ENCODE measurements at places on chromosomes 5 and 9. TPM values are rescaled to one million over a fixed set of nuclear protein-coding genes. Genes with fewer than 3 reads are reported as not detected.

DNA sequence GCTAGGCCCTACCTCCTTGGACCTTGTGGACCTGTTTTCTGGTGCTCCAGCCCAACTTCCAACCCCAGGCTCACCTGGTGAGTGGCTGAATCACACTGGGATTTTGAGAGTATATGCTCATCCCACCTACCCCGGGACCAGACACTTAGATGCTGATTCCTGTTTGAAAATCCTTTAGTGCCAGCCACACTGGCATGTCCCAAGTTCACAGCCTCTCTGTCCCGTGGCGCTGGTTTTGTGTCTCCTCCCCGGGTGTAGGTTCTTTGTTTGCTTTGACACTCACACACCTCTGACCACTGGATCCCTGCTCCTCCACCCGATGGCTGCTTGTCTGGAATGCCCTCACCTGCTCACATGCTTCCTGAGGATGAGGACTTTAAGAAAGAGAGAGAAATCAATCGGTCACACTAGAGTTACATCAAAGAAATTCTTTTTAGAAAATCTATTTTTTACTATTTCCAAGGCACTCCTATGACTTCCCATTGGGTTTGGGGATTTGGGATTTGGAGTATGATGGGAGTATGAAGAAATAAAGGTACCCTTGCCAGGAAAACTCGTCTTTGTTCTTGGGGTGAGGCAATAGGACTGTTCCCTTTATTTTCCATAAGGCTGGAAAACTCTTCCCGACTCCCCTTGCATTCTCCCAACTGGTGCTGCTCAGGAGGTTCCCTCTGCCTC lies 7.3 kb upstream of the SLC25A48 start:
- no peak overlapping the region for H3K27ac ChIP-seq
- H3K4me3 ChIP-seq = no peak overlapping the region
- DNase-seq = no peak
- H3K36me3 ChIP-seq = no peaks in the 10 kb centered on the region
- peaks cover 29% of the 10 kb centered on the region for H3K27me3 ChIP-seq

- peaks cover 28% of the 10 kb centered on the region for H3K4me1 ChIP-seq
- no peak overlapping the region for H3K4me3 ChIP-seq
- DNase-seq = no peak
- no peaks in the 10 kb centered on the region for H3K27me3 ChIP-seq
These were observed 21.3 kb upstream of the LMNB1 start for GRCh38 chr5:126755593-126755992.

DNA sequence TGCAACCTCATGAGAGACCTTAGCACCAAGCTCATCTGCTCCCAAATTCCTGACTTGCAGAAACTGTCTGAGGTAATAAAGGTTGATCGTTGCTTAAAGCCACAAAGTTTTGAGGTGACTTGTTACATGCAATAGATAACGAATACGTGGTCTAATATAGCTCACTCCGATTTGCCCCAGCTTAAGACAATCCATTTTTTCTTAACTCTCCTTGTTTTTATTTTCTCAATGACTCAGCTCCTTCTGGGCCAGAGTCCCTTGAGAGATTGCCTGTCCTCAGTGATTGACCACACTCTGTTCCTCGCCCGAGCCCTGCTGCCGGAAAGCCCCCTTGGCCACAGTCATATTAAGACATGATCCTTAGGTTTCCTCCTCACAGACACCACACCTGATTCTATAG lies 63.7 kb upstream of the FANCC start:
- peaks cover 11% of the 10 kb centered on the region for H3K27me3 ChIP-seq
- no peak overlapping the region for H3K4me3 ChIP-seq
- H3K4me1 ChIP-seq = peaks cover 4% of the 10 kb centered on the region

- no peak overlapping the region for H3K4me3 ChIP-seq
- peaks cover 11% of the 10 kb centered on the region for H3K4me1 ChIP-seq
- DNase-seq = peak; percentile 45
These were observed 20.9 kb upstream of the ARHGAP26 start for GRCh38 chr5:142749321-142749720.

DNA sequence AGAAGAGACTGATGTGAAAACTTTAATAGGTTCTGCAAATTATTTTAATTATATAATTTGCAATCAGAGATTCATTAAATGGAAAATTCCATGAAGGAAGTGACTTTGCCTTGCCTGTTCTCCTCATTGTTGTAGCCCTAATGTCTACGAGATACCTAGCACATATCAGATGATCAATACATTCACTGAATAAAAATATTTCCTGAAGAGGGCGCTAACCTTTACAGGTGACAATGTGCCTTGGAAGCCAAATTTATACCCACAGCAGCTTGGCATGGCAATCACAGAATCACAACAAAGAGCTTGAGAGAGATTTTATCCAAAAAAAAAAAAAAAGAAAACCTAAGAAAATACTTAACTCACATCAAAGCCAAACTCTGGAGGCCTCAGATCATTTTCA lies 17.4 kb downstream of the HAUS6 start:
- H3K4me3 ChIP-seq = no peak overlapping the region
- H3K27ac ChIP-seq = no peak overlapping the region
- no peaks in the 10 kb centered on the region for H3K4me1 ChIP-seq
- H3K27me3 ChIP-seq = no peaks in the 10 kb centered on the region
- no peak for DNase-seq

DNA sequence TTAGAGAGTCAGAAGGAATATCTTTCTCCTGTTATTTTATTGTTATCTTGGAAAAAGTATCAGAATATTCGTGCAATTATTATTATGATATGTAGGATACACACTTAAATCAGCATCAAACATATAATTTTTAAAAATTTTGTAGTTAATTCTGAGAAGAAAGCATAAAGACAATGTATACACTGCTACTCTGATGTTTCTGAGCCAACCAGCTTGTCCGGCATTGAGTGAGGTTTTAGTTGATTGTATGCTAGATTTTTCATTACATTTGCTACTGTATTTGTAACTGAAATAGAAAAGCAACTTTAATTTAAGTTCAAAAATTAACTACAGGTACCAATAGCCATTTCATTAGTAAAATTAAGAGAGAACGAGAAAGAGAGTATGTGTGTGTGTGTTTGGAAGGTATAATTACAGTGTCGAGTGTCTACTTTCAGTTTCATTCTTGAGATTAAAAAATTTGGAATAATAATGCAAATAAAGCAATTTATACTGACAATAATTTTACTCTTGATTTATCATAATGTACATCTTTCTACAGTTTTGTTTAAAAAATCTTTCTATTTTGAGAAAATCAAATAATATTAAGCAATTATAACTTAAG lies 160.4 kb upstream of the CDH12 start:
- no peaks in the 10 kb centered on the region for H3K27me3 ChIP-seq
- DNase-seq = no peak
- H3K4me1 ChIP-seq = peaks cover 12% of the 10 kb centered on the region
- H3K36me3 ChIP-seq = no peaks in the 10 kb centered on the region
- no peak overlapping the region for H3K27ac ChIP-seq
- H3K4me3 ChIP-seq = peak overlapping the region; percentile 64

DNA sequence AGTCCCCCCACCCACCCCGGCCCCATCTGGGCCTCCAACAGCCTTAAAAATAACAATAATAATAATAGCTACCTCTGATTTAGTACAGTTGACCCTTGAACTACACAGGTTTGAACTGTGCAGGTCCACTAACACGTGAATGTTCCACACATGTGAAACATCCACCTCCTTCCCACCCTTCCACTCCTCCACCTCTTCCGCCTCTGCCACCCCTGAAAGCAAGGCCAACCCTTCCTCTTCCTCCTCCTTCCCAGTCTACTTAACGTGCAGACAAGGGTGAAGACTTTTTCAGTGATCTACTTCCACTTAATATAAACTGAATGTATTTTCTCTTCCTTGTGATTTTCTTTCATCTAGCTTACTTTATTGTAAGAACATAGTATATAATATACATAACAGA lies 10.8 kb downstream of the PDGFRB start:
- H3K27me3 ChIP-seq = no peaks in the 10 kb centered on the region
- no peak overlapping the region for H3K27ac ChIP-seq
- no peaks in the 10 kb centered on the region for H3K4me1 ChIP-seq

DNA sequence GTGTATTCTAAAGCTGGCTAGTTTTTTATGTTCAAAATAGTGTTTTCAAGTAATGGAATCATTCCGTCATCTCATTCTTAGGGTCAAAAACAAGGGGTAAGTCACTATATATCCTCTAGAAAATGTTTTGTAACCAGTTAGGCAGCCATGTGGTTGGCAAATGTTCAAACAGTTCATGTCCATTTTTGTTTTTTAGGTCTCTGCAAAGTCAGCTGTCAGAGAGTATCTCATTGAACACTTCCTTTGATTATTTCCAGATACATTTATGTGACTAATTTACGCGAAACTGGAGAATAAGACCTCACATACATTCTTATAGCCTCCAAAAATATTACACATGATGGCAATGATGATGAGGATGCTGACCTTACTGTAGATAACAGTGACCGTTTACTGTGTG lies 50.4 kb downstream of the TRIO start:
- H3K4me1 ChIP-seq = no peaks in the 10 kb centered on the region
- H3K36me3 ChIP-seq = no peaks in the 10 kb centered on the region
- no peak overlapping the region for H3K27ac ChIP-seq

DNA sequence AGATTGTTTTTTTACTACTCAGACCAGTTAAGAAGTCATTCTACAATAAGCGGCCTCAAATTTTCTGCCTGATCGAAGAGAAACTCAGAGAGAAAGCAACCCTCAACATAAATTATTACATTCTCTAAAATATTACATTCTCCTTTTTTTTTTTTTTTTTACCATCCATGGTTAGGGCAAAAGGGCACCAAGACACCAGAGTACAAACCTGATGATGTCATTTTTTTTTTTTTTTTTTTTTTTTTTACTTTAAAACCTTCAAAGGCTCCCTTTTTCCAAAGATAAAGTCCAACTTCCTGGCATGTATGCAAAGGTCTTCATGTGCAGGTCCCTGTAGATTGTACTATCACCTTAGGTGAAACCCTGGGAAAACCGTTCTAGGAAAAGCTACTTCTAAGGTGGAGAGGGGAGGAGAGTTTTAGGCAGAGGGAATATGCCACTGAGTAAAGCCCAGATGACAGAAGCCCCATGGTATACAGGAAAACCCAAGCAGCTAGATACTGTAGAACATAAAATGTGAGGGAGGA lies 104.4 kb downstream of the SSBP2 start:
- H3K4me1 ChIP-seq = peaks cover 3% of the 10 kb centered on the region
- DNase-seq = no peak
- H3K4me3 ChIP-seq = no peak overlapping the region
- no peak overlapping the region for H3K27ac ChIP-seq

DNA sequence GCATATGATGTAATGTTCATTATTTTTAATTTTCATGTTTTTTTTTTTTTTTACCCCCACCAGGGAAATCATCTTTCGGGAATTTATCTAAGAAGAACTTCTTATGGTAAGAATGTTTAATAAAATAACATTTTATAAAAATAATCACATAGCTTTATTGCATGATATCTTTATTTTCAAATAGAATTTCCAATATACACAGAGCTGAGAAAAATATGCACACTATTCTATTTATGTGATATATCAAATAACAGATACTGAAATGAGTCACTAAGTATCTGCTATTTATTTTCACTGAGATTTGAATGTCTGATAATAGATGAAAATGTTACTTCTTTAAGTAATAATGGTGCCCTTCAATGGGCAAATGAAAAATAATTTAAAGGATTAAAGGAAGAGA lies 1217.3 kb downstream of the MAT2B start:
- no peaks in the 10 kb centered on the region for H3K27me3 ChIP-seq
- no peaks in the 10 kb centered on the region for H3K4me1 ChIP-seq
- no peaks in the 10 kb centered on the region for H3K36me3 ChIP-seq
- no peak overlapping the region for H3K4me3 ChIP-seq
- no peak overlapping the region for H3K27ac ChIP-seq
- no peak for DNase-seq

GRCh38 chr9:19445452-19445851 lies 36.6 kb downstream of the ACER2 start:
- H3K27ac ChIP-seq = no peak overlapping the region
- peaks cover 6% of the 10 kb centered on the region for H3K36me3 ChIP-seq
- DNase-seq = no peak

- H3K4me3 ChIP-seq = no peak overlapping the region
- H3K4me1 ChIP-seq = no peaks in the 10 kb centered on the region
- no peak for DNase-seq
- H3K27me3 ChIP-seq = peaks cover 10% of the 10 kb centered on the region
These were observed 292.3 kb downstream of the SMARCA2 start for GRCh38 chr9:2307480-2307879.

DNA sequence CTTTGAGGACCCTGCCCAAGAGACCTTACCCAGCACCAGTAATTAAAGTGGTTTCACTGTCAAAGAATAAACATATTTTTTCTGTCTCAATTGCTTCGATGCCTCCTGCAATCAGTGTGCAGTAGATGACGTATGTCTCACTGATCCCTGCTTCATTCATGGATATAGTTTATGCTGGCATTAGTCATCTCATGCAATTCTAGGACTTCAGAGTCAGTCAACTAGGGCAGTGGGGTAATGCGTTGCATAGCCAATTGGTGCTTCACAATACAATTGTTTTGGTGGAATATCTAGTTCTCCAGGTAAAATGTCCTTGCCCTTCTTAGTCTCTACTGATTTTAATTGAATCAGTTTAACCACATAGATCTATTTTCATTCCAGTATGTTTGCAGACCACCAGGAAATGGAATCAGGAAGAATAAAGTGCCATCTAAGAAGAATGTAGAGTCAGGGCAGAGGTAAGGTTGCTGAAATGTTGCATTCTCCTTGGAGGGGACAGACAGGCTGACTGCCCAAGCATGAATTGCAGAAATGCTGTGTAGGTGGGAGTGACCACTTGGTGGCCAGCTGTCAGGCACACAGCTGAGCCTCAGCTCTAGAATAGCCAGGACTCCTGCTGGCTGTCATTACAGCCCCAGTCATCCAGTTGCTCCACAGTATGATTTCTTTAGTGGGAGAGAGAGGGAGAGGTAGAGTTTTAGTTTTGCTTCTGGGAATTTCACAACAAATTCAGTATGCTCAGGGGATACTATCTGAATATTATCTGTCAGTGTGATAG lies 73.5 kb upstream of the MEGF10 start:
- H3K4me1 ChIP-seq = no peaks in the 10 kb centered on the region
- H3K36me3 ChIP-seq = no peaks in the 10 kb centered on the region
- no peak overlapping the region for H3K4me3 ChIP-seq
- no peak overlapping the region for H3K27ac ChIP-seq

DNA sequence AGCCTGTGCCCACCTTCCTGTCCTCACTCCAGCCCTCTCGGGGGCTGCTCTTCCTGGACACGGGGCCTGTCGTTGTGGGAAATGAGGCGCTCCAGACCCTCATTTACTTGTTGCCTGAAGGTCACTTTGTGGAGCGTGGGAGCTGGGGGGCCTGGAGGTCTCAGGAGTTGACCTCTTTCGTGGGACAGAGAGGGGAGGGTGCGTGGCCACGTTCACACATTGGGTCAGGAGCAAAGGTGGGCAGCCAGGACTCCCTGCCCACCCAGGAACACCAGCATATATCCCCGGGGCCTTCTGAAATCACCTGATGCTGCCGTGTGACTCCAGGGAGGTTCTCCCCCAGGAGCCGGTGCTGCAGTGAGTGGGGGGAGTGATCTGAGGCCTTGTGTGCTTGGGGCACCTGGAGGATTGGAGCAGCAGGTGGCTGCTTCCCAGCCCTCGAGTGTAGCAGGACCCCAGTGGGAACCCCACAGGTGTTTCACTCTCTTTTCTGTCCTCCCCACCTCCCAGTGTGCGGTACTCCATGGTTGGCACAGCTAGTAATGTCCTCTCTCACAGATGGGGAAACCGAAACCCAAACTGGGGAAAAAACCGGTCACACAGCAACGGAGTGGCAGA lies 20.3 kb downstream of the NCS1 start:
- DNase-seq = no peak
- no peaks in the 10 kb centered on the region for H3K36me3 ChIP-seq
- no peak overlapping the region for H3K27ac ChIP-seq
- H3K27me3 ChIP-seq = no peaks in the 10 kb centered on the region
- no peaks in the 10 kb centered on the region for H3K4me1 ChIP-seq
- no peak overlapping the region for H3K4me3 ChIP-seq

The CCL21 gene
- not detected for total RNA-seq

The NR5A1 gene
- total RNA-seq = not detected

The PPP3R2 gene
- total RNA-seq = not detected

The FAM151B gene
- 0.75 TPM for total RNA-seq

The PCDHGA10 gene
- total RNA-seq = 0.07 TPM

All from activated CD4-positive, alpha-beta T cell treated with anti-CD3 and anti-CD28 coated beads for 36 hours (primary cell).